ENCODE measurements at places on chromosomes 12 and 14.

GRCh38 chr14:51616724-51617409, 34.8 kb upstream of the FRMD6 start:
- DNase-seq: no peak

DNA sequence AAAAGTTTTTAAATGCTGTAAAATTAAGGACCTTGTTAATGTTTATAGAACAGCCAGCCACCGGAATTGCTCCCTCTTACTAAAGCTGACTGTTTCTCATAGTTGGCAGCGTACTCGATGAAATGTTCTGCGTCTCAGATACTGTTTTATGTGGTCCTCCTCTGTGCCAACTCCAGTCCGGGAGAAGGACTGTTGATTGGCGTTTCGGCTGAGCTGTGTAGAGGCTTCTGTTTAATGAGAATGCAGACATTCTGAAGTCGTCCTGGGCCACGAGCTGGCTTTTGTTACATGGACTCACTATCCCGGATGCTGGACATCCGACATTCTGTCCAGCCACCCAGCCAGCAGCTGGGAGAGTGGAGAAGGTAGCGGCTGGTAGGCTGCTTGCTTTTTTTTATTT, 75.4 kb downstream of the WDR20 start:
- no peak for DNase-seq

DNA sequence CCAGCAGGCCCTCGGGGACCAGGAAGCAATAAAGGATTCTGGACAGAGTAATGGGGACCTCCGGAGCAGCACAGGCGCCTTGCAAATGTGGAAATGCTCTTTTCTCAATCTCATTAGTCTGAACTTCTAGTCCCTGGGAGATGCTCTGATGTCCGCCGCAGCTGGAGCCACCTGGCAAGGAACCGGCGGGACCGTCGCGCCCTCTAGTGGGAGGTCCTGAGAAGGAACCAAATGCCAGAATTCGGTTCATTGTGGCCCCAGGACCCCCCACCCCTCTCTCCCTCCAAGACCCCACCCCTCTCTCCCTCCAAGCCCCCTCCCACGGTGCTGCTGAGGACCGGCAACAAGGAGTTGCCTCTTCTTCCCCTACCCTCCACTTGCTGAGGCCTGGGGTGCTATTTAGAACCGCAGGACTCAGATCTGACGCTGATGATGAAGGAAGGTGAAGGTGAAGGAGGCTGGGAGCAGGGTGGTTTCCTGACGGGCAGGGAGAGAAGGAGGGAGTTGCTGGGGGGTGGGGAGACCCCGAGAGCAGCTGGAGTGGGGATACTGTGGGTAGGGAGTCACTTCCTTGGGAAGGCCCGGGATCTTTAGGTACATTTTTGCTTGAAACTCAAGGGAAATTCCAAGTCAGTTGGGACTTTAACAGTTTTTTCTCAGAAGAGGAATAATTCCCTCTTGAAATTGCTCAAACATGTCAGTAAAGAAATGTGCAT, 42.5 kb downstream of the SMIM41 start:
- DNase-seq: peak; percentile 76

DNA sequence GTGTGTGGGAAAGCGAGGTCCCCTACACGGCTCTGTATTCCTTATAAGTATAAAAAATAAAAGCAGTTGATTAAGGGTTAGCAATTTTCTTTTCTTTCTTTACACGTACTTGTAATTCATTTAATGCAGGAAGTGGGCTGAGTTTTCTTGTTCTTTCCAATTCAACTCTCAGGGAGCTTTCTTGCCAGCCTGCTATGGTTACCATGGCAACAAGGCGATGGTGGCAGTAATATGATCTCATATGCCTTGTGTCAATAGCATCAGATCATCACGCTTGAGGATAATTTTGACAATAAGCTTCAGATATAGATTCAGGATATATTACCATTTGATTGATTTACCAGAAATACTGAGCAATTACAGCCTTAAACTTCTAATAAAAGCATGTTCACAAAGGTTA, 466.5 kb downstream of the APAF1 start:
- DNase-seq: peak; percentile 42

GRCh38 chr12:60992087-60992486, 1268.1 kb upstream of the USP15 start:
- no peak for DNase-seq

GRCh38 chr12:41936333-41936732, 208.3 kb downstream of the GXYLT1 start:
- DNase-seq: peak; percentile 27

- no peak for DNase-seq
These were observed 13.8 kb downstream of the FBRSL1 start for GRCh38 chr12:132503618-132504204.

GRCh38 chr14:89424241-89424640, 7.2 kb upstream of the FOXN3 start:
- no peak for DNase-seq

GRCh38 chr12:49945394-49946080, 5.0 kb upstream of the AQP2 start:
- peak; percentile 82 for DNase-seq

GRCh38 chr14:57275023-57275664, 6.4 kb downstream of the AP5M1 start:
- no peak for DNase-seq

- DNase-seq: no peak
These were observed 126.6 kb downstream of the ZNF664 start for GRCh38 chr12:124099661-124100060.

- no peak for DNase-seq
These were observed 475.6 kb upstream of the SOX5 start for GRCh38 chr12:24424889-24425600.

- peak; percentile 71 for DNase-seq
These were observed 40.0 kb upstream of the SRSF5 start for GRCh38 chr14:69726761-69727511.

GRCh38 chr12:122106843-122107242, 28.3 kb downstream of the MLXIP start:
- DNase-seq: no peak

DNA sequence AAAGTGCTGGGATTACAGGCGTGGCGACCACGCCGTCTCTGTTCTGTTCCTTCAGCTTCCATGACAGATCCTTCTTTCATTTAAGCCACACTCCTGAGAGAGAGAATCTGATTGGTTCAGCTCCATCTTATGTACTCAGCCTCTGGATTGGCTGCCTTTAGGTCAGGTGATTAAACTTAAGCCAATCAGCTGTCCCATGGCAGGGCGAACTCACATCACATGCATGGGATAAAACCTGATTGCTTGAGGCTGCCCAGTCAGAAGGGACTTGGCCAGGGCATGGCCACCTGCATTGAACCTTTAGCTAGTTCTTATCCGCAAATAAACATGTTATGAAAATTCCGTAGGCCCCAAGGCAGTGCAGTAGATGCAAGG, 274.2 kb downstream of the SUDS3 start:
- DNase-seq: peak; percentile 7

GRCh38 chr12:69056743-69057515, 124.0 kb upstream of the CPM start:
- DNase-seq: no peak

- DNase-seq: peak; percentile 80
These were observed 33.5 kb upstream of the EVL start for GRCh38 chr14:100031506-100032281.

DNA sequence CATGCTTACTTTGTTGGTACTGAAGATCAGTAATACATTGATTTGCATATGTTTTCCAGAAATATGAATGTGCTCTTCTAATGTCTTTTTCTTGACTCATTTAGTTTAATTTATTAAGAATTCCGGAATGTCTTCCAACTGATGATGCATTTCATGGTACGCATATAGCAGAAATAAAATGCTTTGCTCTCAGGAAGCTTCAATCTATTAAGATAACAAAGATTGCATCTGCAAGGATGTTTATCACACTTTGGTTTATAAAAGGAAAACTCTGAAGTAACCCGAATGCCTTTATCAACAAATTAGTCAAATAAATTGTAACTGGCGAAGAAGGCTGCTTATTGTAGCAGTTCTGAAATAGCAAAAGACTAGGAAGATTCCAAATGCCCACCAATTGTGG, 166.4 kb upstream of the LMNTD1 start:
- no peak for DNase-seq

- peak; percentile 85 for DNase-seq
These were observed 14.6 kb downstream of the RAPGEF3 start for GRCh38 chr12:47744005-47744651.

- DNase-seq: no peak
These were observed 64.9 kb downstream of the DDX51 start for GRCh38 chr12:132079200-132079599.

DNA sequence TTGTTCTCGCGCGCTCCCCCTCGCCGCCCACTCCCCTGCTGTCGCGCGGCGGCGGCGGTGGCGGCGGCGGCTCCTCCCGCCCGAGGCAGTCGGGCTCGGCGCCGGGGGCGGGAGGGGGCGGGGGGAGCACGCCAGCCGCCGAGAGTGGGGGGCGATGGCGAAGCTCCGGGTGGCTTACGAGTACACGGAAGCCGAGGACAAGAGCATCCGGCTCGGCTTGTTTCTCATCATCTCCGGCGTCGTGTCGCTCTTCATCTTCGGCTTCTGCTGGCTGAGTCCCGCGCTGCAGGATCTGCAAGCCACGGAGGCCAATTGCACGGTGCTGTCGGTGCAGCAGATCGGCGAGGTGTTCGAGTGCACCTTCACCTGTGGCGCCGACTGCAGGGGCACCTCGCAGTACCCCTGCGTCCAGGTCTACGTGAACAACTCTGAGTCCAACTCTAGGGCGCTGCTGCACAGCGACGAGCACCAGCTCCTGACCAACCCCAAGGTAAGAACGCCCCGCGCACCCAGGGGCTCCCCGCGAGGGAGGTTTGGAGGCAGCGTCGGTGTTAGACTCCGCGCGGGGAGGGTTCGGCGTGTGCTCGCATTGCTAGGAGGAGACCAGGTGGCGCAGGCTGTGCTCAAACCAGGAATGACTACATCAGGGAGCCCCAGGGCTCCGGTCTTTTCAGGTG, 629 bp downstream of the KCNMB4 start:
- peak; percentile 83 for DNase-seq

DNA sequence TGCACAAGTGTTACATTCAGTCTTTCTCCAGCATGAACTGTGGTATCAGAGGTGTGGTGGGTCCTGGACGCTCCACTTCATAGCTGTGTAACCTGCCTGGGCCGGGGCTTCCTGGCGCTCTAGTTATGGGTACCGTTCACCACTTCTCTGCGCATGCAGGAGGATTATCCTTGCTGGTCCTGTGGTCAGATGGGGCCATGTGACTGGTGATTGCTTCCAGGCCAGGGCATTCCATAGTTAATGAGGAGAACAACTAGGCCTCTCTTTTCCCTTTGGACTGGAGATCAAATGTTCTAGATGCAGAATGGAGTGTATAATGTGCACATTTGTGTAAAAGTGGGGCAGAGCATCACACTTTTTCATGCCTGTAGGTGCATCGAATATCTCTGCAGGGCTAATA, 444.0 kb downstream of the AACS start:
- DNase-seq: no peak

DNA sequence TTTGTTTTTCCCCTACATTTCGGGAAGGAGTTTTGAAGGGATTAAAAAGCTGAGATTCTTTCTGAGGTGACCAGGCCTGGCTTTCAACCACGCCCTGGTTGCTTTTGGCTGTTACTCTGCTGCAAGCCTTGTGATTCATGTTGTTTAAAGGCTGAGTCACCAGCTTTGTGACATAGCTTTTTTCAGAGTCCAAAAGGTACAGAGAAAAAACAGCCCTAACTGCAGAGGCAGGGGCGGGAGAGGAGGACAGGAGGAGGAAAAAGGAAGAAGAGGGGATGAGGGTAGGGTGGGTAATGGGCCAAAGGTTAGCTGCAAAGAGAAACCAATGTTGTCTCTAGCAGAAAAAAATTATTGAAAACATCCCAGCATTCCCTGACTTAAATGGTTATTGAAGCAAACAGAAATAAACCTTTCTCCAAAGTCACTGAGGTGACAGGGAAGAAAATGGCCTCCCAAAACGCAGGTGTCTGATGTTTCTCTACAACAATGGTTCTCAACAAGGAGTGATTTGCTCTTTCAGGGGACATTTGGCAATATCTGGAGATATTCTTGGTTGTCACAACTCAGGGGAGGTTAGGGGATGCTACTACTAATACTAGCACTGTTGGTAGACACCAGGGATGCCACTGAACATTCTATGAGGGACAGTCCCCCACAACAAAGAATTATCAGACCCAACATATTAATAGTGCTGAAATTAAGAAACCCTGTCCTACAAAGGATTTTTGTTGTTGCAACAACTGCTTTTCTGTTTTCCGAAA, 2.1 kb upstream of the UBC start:
- DNase-seq: peak; percentile 89
